ENCODE measurements at places on chromosomes 5 and 9.
A peak's percentile ranks its signal among the peaks of the same experiment; 100 is the strongest.

DNA sequence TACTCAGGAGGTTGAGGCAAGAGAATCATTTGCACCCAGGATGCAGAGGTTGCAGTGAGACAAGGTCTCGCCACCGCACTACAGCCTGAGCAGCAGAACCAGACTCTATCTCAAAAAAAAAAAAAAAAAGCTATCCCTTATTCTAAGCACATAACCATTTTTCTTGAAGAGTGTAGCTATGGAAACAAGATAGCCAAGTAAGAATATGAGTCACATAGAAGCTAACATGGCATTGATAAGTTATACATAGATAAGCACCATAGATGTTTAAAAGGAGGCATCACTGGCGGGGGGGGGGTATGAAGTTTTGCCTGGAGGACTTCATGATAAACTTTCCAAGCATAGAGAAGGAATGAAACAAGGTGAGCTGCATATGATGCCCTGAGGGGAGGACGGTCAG, 26.0 kb downstream of the CHSY3 start:
- no peak for DNase-seq

GRCh38 chr9:8733131-8733954, 933.8 kb upstream of the DMAC1 start:
- no peak for DNase-seq

DNA sequence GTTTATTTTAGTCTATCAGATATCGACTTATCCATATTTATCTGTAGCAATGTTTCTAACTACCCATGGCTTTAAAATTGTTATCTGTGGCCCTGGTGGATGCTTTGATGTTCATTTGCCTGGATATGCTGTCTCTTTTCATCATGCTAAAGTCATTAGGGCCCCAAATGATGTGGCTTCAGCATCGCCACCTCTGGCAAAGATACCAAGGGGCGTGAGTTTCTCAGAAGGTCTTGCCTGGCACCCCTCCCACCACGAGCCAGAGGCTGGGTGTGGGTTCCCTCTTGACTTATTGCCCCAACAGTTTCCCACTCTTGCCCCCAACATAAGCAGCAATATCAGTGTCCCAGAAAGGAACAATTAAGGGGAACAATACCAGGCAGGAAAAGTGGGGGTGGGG, 5.4 kb downstream of the ROPN1L start:
- no peak for DNase-seq

GRCh38 chr9:137296670-137297664, 5.1 kb downstream of the NRARP start:
- DNase-seq = no peak

- DNase-seq = no peak
Observed at GRCh38 chr9:100058699-100059579, 39.9 kb downstream of the ERP44 start.

- DNase-seq = no peak
Observed at GRCh38 chr5:96852759-96853158, 23.5 kb upstream of the ERAP2 start.

- DNase-seq = no peak
Observed at GRCh38 chr5:90898326-90899013, 339.9 kb downstream of the ADGRV1 start.

- no peak for DNase-seq
Observed at GRCh38 chr9:36153746-36154145, 15.4 kb upstream of the CCIN start.

DNA sequence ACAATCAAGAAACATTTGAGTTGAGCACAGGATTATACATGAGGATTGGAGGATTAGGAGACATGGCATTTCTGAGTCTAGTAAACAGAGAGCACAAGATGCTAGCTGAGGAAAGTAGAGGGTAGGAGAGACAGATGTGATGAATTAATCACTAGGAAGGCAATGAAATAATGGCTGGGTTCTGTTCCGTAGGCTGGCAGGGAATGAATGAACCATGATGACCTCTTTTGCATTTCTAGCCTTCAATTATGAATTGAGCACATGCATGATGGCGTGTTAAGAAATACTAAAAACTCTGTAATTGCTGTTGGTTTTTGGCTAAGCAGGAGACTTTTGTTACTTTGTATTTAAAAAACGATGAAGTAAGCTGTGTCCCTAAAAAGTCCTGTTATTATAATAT, 420.0 kb upstream of the TLE4 start:
- DNase-seq = no peak

DNA sequence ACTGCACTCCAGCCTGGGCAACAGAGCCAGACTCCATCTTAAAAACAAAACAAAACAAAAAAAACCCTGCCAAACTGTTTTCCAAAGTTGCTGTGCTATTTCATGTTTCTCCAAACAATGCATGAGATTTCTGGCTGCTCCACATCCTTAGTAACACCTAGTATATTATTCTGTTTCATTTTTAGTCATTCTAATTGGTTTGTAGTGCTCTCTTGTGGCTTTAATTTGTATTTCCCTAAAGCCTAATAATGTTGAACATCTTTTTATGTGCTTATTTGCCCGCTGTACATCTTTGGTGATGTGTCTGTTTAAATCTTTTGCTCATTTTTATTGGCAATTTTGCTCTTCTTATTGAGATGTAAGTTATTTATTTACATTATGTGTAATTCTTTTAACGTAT, 18.4 kb upstream of the TTC1 start:
- no peak for DNase-seq

- DNase-seq = peak; percentile 10
Observed at GRCh38 chr5:98927989-98928872, 576 bp downstream of the CHD1 start.

- no peak for DNase-seq
Observed at GRCh38 chr5:59327191-59327980, 566.1 kb downstream of the PDE4D start.

- no peak for DNase-seq
Observed at GRCh38 chr5:36001032-36001431, 9.8 kb upstream of the UGT3A1 start.

- DNase-seq = no peak
Observed at GRCh38 chr9:129398961-129399633, 221.0 kb upstream of the IER5L start.

GRCh38 chr5:146103594-146103993, 1.8 kb downstream of the PLAC8L1 start:
- no peak for DNase-seq
